ENCODE measurements at places on chromosomes 16 and 17.

- DNase-seq, result no peak
These were observed 15.1 kb downstream of the ANKFY1 start for GRCh38 chr17:4248504-4249277.

- DNase-seq, result peak; percentile 56
These were observed 129.9 kb downstream of the RAP1GAP2 start for GRCh38 chr17:2926019-2926650.

DNA sequence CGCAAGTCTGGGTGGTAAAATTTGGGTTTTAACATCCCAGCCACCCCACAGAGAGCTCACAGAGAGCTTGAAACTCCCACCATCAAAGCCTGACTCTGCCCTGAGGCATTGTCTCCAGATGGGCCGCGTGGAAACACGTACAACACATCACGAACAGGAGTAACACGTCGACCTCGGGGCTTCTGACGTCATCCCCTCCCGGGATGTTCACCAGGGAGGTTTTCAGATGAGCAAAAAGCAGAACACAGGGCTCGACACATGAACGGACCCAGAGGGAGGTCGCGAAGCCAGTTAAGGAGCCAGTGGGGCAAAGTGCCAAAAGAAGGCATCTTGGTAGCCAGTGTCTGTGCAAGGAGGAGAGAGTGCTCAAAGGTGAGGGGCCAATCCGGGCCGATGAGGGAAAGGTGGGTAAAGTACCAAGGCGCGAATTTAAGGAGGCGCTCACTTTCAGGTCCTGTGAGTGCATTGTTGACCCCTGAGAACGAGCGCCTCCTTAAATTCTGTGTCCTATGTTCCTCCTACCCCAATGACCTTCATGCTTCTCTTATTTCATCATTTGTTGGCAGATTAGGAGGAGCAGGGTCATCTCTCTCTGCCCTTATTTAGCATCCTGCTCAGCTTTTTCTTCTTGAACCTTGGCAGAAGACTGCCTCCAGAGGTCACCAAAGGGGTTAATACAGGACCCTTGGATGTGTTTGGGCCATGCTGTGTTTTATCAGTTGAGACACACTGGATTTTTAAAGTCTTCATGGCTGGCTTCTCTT, 5.6 kb downstream of the RCVRN start:
- no peak for DNase-seq

- peak; percentile 46 for DNase-seq
These were observed at the start of gene VAT1 for GRCh38 chr17:43021741-43022512. Gene VAT1 (minus strand): TSS chr17:43022385. CDS start chr17:43022322, 63 bp downstream.

- no peak for DNase-seq
These were observed 28.1 kb downstream of the HSBP1 start for GRCh38 chr16:83835586-83836566.

DNA sequence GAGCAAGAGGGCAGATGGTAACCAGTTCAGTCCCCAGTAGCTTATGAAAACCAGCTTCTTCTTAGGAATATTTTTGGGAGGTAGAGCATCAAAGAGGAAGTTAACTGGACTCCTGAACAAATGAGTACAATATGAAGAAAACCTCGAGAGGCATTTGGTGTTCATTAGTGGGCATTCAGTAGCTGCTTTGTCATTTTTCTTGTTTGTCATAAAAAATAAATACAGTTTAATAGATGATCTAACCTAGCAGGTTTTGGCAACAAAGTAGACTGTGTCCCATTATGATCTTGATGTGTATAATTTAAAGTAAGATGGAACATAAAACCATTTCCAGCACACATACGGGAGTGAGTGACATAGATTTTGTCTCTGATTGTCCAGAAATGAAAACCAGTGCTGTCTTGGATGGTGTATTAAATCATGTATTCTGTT, 173.1 kb downstream of the HS3ST3A1 start:
- DNase-seq, result no peak

DNA sequence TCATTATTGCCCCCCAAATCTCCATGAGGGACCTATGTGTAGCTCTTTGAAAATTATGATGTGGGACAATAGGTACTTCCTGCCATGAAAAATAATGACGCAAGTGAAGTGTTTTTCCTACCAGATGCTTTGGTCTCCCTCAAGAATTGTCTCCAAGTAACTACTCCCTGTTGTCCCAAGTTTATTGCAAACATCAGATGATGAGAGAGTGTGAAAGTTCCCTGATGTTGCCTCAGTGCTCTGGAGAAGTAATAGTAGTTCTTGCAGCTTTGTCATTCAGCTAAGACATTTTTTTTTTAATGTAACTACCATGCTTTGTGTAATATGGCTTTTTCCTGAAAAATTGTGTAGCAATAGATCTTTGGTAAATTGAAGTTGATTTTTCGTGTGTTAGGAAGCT, 20.1 kb downstream of the LPCAT2 start:
- DNase-seq, result no peak

DNA sequence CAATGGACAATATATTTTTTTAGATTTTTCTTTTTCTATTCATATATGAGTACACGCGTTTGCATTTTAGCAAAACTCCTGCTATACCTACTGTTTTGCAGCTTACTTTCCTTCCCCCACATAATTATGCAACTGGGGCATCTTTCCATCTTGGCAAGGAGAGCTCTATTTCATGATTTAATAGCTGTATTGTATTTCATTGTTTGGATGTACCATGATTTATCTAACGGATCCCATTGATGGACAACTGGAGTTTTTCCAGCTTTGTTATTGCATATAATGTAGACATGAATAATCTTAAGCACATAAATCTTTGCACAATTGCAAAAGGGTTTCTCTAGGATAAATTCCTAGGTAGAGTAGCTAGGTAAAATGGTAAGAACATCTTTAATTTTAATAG, 133.9 kb downstream of the PITPNC1 start:
- DNase-seq, result no peak

GRCh38 chr17:32318071-32318470, 23.9 kb downstream of the C17orf75 start:
- DNase-seq, result no peak

- DNase-seq, result peak; percentile 95
These were observed 6.7 kb downstream of the ITGA3 start for GRCh38 chr17:50062293-50063243.

- DNase-seq, result no peak
These were observed 6.7 kb upstream of the UBE2O start for GRCh38 chr17:76459674-76460073.

- DNase-seq, result no peak
These were observed 2.9 kb downstream of the PERCC1 start for GRCh38 chr16:1433756-1434155.

Measured in T1000 (cell line).